Stimulated activated CD4-positive, alpha-beta T cell treated with anti-CD3 and anti-CD28 coated beads, Interleukin-4, amount 100 ng/mL, for 48 hours (primary cell): ENCODE measurements at places on chromosomes 2 and 18.
A peak's percentile ranks its signal among the peaks of the same experiment; 100 is the strongest.

DNA sequence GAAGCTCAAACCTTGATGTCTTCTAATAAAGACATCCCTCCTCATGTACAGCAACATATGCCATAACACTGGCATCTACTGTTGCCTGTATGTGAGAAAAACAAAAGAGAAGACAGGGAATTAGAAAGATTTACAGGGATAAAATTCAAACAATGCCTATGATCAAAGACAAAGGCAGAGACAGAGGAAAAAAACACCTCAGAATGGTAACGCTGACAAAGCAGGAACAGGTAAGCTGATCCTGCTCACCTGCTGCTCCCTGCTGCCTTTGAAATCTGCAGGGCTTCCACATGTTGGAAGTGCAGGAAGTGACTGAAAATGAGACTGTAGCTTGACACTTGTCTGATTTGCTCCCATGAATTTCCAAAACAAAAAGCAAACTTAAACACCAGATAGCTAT, 90.2 kb upstream of the DNAJC10 start:
- DNase-seq: no peak

GRCh38 chr2:180653481-180653880, 326.9 kb upstream of the UBE2E3 start:
- DNase-seq: no peak

GRCh38 chr2:45205480-45205879, 196.2 kb upstream of the SIX2 start:
- DNase-seq: no peak

DNA sequence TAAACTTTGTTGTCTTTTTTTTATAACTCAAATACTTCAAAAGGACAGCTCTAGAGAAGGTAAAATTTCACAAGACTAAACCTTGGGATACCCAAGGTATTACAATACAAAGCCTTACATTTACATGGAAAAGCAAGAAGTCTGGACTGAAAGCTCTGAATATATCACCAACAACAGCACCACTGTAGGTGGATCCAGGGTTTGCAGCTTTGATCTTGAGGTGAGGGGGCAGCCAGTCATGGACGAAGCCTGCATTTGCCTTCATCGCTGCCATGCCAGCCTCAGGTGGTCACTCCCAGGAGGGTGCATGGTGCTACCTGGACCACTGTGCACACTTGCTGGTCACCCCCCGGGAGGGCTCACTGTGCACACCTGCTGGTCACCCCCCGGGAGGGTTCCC, 36.6 kb downstream of the RBFA start:
- no peak for DNase-seq

DNA sequence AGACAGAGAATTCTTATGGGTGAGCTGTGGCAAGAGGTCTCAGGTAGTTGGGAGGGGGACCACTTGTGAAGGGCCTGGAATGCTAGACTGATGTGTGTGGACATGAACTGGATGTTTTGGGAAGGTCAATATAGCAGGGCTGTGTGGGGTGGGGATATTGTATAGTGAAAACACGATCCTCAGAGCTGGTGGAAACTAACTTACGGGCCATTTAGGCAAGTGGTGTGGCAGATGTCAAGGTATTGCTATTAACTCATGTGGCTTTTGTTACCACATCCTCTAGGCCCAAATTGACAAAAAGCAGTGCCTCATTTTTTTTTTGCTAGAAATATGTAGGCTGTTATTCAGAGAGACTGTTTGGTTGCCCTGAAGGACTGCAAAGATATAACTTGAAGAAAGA, 8.0 kb upstream of the GALNT1 start:
- no peak for DNase-seq

DNA sequence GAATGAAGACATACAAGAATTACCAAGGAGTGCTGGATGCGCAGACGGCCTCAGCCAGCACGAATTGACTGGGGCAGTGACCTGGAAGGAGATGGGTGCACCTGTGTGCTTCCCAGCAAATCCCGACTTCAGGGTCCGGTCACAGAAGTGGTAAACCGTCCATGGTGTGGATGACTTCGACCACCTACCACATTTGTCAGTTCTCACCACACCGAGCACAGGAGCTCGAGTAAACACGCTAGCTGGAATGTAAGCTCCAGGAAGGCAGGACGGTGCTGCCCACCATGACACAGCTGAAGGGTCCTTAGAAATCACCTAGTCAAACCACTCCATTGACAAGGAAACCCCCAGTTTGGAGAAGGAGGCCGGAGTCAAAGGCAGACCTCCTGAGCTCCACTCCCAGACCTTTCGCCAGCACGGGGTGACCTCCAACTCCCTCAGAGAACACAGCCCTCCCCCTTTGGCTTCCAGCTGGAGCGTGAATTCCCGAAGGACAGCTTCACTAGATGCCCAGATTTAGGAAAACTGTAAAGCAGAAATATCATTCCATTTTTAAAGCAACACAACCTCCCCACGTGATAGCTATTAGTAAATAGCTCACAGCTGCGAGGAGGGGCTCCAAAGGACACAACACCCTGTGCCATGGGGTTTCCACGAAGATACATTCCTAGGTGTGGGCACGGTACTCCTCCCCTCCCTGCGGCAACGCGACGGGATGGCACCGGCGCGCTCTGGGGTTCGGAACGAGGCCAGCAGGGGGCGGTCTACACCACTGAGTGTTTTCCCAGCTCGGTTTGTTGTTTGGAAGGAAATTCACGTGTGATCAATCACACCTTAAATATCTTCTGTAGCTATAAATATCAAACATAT, 34.1 kb upstream of the GNAL start:
- DNase-seq: peak; percentile 40

DNA sequence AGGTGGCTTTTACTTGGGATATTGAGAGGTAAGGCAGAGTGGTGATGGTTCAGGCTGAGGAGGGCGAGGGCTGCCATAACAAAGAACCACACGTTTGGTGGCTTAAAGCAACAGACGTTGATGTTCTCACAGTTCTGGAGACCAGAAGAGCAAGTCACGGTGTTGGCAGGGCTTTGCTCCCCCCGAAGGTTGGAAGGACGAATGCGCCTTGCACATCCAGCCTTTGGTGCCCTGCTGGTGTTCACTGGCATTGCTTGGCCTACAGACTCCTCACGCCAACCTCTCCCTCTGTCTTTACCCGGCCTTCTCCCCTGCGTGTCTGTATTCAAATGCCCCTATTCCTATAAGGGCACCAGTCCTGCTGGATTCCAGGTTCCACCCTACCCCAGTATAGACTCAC, 125.4 kb downstream of the TPO start:
- peak; percentile 28 for DNase-seq

DNA sequence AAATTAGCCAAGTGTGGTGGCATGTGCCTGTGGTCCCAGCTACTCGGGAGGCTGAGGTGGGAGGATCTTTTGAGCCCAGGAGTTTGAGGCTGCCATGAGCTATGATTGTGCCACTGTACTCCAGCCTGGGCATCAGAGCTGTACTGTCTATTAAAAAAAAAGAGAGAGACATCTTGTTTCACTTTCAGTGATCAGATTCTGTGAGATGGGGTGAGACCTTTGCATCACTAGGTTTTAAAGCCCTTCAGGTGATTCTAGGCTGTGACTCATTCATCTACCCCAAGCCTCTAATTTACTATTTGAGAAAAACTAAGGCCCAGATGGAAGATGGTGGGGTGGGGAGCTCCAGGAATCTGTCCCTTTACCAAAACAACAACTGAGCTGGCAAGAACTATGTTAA, 7.1 kb downstream of the C2orf92 start:
- no peak for DNase-seq

DNA sequence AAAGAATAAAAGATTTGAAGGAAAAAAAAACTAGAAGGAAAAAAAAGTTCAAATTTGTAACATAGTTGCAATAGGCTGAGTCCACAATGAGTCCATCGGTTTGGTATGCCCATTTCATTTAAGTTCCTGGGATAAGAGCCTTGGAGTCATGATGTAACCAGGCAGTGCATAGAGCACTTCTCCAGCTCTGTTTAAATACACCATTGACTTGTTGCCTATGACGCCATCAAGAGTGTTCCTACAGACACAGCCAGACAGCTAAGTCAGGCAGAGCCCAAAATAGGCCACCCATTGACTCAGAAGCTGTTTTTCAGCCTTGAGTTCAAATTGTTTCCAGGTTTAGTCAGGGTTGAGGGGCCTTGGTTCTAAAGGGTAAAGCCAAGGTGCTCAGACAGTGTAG, 44.9 kb downstream of the SOCS6 start:
- no peak for DNase-seq

DNA sequence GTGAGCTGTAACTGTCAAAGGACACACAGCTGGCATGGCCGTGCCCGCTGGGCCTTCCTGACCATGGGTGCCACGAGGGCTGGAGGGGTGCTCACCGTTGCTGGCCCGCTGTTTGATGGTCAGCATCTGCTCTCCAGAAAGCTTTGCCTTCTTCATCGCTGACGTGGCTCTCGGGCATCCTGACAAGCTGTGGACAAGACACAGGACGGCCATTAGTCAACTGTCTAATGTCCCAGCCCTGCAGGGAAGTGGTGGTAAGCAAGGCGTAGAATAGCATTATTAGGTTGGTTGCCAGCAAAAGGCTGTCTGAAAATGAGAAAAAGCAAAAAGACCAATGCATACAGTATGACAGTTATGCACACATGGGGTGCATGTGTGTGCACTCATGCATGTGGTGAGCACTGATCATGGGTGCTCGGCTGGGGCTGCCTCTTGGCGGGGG, 64.7 kb upstream of the PXDN start:
- no peak for DNase-seq

- DNase-seq: no peak
These were observed 470.9 kb downstream of the TGIF1 start for GRCh38 chr18:3920832-3921231.

DNA sequence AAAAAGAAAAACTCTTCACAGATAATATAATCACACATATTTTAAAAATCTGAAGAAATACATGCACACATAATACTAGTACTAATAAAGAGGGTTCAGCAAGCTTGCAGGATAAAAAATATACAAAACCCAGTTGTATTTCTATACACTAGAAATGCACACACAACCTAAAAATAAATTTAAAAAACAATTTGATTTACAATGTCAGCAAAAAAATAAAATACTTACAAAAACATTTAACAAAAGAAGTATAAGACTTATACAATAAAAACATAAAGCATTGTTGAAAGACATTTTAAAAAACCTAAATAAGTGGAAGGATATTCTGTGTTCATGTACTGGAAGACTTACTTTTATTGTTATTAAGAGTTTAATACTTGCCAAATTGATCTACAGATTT, 81.7 kb upstream of the ALK start:
- DNase-seq: no peak

DNA sequence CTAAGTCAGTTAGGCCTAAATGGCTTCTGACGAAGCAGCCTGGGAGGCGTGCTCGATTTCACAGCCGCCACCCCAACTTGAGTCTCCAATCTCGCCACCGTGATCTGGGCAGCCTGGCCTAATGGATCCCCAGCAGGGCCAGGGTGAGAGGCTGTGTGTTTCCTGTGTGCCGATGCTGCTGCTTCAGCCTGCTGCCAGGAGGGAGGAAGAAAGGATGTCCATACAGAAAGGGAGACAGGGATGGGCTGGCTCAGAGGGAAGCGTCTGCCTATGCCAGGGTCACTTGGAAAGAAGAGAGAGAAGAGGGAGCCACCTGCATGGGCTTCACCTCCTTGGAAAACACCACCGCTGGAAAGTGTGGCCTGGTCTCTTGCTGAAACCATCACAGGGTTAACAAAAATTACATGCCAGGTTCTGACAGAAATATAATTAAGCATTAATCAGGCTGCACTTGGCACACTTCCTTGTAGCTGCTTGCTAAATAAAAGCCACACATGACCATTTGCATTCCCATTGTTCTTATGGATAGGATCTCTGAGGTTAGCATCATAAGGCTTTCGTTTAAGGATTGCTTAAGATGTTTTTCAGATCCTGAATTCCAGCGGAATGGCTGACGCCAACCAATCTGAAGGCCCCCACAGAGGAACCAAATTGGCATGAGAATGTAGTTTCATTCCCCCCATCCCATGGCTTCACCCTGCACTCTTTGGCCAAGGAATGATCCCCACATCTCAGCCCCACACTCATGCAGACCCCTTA, 108.8 kb upstream of the SLC1A4 start:
- no peak for DNase-seq

DNA sequence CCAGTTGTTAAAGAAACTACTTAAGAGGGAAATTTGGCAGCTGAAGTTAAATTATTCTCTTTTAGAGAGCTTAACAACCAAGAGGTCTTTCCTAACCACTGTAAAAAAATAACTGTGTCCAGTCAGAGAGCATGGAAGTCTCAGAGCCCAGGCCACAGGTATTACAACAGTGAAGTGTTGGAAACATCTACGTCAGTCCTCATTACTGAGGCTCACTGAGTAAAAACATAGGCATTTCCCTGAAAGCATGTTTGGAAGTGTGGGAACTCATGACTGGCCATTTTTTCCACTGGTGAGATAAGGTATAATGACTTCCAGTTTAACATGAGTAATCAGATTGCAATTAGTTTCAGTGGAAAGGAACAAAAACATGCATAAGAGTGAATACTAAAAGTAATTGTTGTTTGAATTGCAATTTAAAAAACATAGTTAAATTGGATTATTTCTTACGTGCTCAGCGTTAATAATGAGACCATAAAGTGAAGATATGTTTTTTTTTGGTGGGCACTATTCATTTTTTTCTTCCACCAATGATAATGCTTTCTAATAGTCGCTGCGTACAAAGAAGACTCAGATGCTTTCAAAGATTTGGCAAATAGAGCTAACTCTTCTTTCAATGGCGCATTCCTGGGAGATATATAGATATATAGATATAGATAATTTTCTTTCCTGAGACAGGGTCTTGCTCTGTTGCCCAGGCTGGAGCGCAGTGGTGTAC, 60.8 kb downstream of the EFEMP1 start:
- no peak for DNase-seq

DNA sequence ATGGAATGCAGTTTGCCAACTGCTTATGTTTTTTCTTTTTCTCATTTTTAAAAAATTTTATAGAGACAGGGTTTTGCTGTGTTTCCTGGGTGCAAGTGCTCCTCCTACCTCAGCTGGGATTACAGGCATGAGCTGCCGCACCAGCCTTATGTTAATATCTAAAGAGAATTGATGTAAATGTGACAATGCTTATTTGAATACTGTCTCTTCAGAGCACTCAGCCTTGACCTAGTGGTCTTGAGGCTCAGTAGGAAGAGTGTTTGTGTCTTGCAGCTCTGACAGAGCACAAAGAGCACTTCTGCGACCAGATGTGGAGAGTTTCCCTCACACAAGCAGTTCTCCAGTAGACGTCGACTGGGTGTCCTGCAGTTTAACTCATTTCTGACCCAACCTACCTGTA, 55.3 kb downstream of the ARHGEF4 start:
- DNase-seq: no peak

DNA sequence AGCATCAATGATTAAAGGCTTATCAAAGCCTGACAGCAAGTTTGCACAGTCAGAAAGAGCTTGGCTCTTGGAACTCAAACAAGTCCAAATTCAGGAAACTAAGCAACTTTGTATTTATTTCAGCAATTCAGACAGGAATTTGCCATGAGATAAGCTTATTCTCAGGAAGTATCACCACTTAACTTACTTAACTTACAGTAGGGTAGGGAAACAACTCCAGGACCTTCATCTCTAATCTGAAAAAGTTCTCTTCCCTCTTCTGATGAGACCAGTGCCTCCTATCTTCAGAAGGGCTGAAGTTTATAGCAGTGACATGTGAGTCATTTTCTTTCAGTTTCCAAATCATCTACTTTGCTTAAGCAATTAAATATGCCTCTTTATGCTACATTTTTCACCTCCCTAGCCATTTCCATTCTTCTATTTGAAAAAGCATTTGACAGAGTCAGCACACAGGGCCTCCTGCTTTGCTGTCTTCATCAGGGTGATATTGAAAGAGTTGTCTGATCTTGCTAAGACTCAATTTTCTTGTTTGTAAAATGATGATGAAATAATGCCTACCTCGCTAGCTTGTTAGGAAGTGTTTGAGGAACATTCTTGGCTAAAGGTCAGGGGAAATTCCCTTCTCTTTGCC, 389.5 kb downstream of the RND3 start:
- no peak for DNase-seq
